ENCODE measurements at places on chromosomes 16 and 17. TPM values are rescaled to one million over a fixed set of nuclear protein-coding genes. Genes with fewer than 3 reads are reported as not detected.
A peak's percentile ranks its signal among the peaks of the same experiment; 100 is the strongest.

- peak; percentile 42 for DNase-seq
- H3K4me3 ChIP-seq = peak overlapping the region; percentile 62
- H3K4me1 ChIP-seq = peaks cover 8% of the 10 kb centered on the region
- H3K27ac ChIP-seq = peak overlapping the region; percentile 99
- H3K36me3 ChIP-seq = no peaks in the 10 kb centered on the region
Observed at GRCh38 chr17:43367737-43368242, 31.0 kb upstream of the ARL4D start.

GRCh38 chr17:55614061-55614460 lies 102.8 kb upstream of the SMIM36 start:
- no peak overlapping the region for H3K27ac ChIP-seq
- DNase-seq = no peak
- no peaks in the 10 kb centered on the region for H3K27me3 ChIP-seq
- peaks cover 9% of the 10 kb centered on the region for H3K4me1 ChIP-seq

DNA sequence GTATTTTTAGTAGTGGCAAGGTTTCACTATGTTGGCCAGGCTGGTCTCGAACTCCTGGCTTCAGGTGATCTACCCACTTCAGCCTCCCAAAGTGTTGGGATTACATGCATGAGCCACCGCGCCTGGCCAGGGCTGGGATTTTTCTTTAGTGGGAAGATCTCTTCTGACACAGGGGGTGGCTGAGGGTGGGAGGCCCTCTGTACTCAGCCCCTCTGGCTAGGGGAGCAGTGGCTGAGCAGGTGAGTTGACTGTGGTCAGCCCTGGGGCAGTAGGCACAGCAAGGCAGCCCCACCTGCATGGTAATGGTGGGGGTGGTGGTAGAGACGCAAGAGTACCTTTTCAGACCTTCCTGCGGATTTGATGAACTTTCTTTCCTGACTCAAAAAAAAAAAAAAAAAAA lies 12.3 kb upstream of the GPRC5B start:
- H3K36me3 ChIP-seq = no peaks in the 10 kb centered on the region
- H3K4me3 ChIP-seq = no peak overlapping the region
- no peaks in the 10 kb centered on the region for H3K27me3 ChIP-seq
- no peak overlapping the region for H3K27ac ChIP-seq
- H3K4me1 ChIP-seq = no peaks in the 10 kb centered on the region

GRCh38 chr16:20271893-20272292 lies 55.4 kb downstream of the GP2 start:
- H3K4me3 ChIP-seq = no peak overlapping the region
- DNase-seq = no peak
- no peak overlapping the region for H3K27ac ChIP-seq
- no peaks in the 10 kb centered on the region for H3K36me3 ChIP-seq
- no peaks in the 10 kb centered on the region for H3K4me1 ChIP-seq

- no peaks in the 10 kb centered on the region for H3K4me1 ChIP-seq
- no peak for DNase-seq
- no peak overlapping the region for H3K4me3 ChIP-seq
- no peaks in the 10 kb centered on the region for H3K36me3 ChIP-seq
- no peak overlapping the region for H3K27ac ChIP-seq
- H3K27me3 ChIP-seq = no peaks in the 10 kb centered on the region
Observed at GRCh38 chr16:56204816-56205215, 13.5 kb downstream of the GNAO1 start.

DNA sequence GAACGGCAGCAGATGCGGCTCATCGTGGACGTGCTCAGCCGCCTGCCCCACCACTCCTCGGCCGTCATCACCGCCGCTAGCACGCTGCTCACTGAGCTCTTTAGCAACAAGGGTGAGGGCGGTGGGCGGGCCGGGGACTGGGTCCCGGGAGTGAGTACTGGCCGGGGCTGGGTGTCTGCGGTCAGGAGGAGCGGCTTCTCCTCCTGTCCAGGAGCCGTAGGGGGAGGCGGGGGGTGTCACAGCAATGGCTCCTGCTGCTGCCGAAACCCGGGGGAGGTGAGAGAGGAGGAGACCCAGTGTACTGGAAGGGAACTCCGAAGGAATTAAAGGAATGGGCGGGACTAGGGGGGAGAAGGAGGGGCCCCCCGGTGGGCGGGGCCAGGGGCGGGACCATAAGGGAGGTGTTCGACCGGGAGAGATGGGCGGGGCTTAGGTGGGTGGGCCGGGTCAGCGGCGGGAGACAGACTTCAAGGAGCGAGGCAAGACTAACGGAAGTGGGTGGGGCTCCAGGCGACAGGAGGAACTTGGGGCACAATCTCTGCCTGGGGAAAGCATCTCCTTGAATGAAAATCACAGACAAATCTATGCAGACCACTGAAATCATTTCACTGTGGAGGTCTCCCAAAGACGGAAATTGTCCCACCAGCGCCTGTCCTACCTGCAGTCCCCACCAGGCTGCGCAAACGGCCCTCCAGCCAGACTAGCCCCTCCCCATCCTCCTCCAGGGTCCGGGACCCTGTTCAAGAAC lies 2.4 kb downstream of the NAGS start:
- H3K36me3 ChIP-seq = no peaks in the 10 kb centered on the region
- peaks cover 10% of the 10 kb centered on the region for H3K4me1 ChIP-seq
- peaks cover 2% of the 10 kb centered on the region for H3K27me3 ChIP-seq

GRCh38 chr17:72591289-72592241 lies 470.7 kb downstream of the SOX9 start:
- H3K27me3 ChIP-seq = no peaks in the 10 kb centered on the region
- peak overlapping the region; percentile 38 for H3K4me3 ChIP-seq
- H3K27ac ChIP-seq = no peak overlapping the region
- H3K4me1 ChIP-seq = peaks cover 7% of the 10 kb centered on the region
- no peaks in the 10 kb centered on the region for H3K36me3 ChIP-seq
- DNase-seq = no peak

- no peaks in the 10 kb centered on the region for H3K27me3 ChIP-seq
- peak; percentile 60 for DNase-seq
- peak within 1 kb of the TSS; percentile 83 for H3K27ac ChIP-seq
- H3K36me3 ChIP-seq = no peaks in the 10 kb centered on the region
- peaks cover 15% of the 10 kb centered on the region for H3K4me1 ChIP-seq
- peak within 1 kb of the TSS; percentile 96 for H3K4me3 ChIP-seq
Observed at GRCh38 chr16:67936124-67936879, at the start of gene PSMB10. PSMB10 (minus strand) TSS chr16:67936850; CDS start chr16:67936749, 101 bp downstream.

DNA sequence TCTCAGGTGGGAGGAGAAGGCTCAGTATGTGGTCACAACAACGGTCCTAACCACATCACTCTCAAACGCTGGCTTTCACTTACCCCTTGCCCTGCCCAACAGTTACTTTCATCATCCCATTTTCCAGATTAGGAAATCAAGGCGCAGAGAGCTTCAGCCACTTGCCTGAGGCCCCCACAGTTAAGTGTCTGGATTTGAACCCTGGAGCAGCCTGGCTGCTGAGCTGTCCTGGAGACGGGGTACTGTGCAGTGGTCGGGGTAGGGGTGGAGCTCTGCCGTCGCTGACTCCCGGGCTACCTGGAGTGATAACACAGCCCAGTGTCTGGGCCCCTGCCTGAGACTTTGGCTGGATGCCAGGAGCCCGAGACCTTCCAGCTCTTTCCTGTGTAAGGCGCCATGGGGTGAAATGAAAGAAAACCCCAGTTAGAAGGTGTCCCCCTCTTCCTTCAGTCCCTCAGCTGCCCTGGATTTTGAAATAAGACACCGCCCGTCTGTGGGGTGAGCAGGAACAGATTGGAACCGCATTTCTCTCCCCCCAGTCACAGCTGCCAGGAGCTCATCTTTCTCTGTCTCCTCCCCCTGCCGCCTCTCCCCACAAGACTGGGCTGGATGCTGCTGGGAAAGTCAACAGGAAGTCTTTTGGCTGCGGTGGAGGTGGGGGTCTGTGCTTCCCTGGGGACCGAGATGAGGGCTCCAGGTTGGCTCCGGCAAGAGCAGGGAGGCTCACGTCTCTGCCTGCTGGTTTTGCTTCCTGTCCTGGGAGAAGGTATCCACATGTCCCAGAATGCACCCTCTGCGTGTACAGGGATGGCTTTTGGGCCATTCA lies 280.2 kb downstream of the SEC14L1 start:
- H3K4me3 ChIP-seq = no peak overlapping the region
- H3K27me3 ChIP-seq = no peaks in the 10 kb centered on the region

DNA sequence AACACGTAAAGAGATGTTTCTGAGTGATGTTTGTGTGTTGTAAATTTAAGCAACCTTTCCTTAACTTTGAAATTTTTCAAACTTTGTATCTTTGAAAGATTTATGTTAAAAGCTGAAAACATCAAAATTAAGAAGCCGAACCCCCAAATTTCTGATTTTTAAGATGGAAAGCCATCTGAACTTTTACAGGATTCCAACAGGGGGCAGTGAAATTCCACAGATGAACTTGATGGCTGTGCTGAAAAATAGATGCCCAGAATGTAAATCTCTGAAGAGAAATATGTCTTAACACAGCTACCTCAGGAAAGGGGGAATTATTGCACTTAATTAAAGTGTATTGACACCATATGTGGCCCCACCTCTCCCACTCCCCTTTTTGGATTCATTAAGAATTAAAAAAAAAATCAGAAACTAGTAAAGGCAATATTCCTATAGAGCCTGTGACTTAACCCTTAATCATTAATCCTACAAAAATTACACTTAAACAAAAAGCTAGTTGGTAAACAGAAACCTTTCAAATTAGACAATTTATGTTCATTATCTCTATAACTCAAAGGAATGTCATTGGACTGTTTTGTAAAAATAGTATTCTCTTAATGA lies 597.9 kb downstream of the KCNJ2 start:
- H3K4me1 ChIP-seq = no peaks in the 10 kb centered on the region
- H3K27me3 ChIP-seq = no peaks in the 10 kb centered on the region
- no peaks in the 10 kb centered on the region for H3K36me3 ChIP-seq
- no peak overlapping the region for H3K27ac ChIP-seq

DNA sequence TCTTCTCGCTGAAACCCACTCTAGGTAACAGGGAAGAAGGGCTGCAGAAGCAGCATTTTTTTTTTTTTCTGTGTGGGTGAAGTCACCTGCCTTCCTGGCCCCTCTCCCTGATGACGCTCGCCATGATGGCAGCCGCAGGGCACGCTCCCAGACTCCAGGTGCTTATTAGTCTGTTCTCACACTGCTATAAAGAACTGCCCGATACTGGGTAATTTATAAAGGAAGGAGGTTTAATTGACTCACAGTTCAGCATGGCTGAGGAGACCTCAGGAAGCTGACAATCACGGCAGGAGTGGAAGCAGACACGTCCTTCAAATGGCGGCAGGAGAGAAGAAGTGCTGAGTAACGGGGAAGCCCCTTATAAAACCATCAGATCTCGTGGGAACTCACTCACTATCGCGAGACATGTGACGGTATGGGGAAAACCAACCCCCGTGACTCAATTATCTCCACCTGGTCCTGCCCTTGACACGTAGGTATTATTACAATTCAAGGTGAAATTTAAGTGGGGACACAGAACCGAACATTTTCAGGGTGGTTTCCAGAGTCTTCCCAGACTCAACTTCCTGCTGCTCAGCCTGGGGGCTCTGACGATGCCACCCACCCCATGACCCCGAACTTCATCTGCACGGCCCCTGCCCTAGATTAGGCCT lies 34.9 kb upstream of the NLRP1 start:
- H3K4me3 ChIP-seq = no peak overlapping the region
- no peaks in the 10 kb centered on the region for H3K4me1 ChIP-seq
- no peak for DNase-seq
- no peak overlapping the region for H3K27ac ChIP-seq

- DNase-seq = no peak
- H3K4me1 ChIP-seq = no peaks in the 10 kb centered on the region
Observed at GRCh38 chr17:57629470-57629869, 115.6 kb downstream of the CCDC182 start.

DNA sequence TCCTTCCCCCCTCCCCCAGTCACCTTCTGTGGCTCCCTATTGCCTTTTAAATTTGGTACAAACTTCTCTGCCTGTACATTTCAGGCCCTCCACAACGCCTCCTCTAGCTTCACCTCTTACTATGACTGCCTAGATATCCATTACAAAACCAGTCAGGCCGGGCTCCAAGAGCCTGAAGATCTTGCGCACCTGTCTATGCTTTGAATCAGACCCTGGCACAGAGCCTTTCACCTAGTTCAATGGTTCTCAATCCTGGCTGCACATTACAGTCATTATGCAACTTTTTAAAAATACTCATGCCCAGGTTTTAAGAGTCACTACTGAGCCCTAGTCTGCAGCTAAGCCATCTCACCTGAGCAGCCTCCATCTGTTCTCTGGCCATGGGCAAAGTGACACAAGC lies 1.6 kb upstream of the GAS7 start:
- no peaks in the 10 kb centered on the region for H3K27me3 ChIP-seq
- no peak overlapping the region for H3K27ac ChIP-seq
- peaks cover 3% of the 10 kb centered on the region for H3K4me1 ChIP-seq

DNA sequence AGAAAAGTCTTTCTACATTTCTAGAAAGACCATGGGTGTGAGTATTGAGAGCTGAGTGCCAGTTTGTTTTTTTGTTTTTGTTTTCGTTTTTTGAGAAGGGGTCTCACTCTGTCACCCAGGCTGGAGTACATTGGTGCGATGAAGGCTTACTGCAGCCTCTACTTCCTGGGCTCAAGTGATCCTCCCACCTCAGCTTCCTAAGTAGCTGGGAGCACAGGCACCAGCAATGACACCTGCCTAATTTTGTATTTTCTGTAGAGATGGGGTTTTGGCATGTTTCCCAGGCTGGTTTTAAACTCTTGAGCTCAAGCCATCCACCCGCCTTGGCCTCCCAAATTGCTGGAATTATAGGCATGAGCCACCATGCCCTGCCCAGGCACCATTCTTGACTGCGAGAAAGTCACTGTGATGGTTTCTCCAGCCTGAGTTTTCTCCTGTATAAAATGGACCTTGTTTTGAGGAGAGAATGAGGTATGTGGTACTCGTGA lies 673.8 kb downstream of the MAF start:
- DNase-seq = no peak
- no peaks in the 10 kb centered on the region for H3K36me3 ChIP-seq
- H3K27me3 ChIP-seq = no peaks in the 10 kb centered on the region
- no peaks in the 10 kb centered on the region for H3K4me1 ChIP-seq
- no peak overlapping the region for H3K4me3 ChIP-seq

GRCh38 chr17:35942588-35943186 lies 826 bp downstream of the LYZL6 start:
- no peak overlapping the region for H3K27ac ChIP-seq
- H3K4me3 ChIP-seq = no peak overlapping the region
- no peaks in the 10 kb centered on the region for H3K4me1 ChIP-seq

GRCh38 chr17:45101546-45101882 lies 30.8 kb downstream of the PLCD3 start:
- H3K4me1 ChIP-seq = peaks cover 10% of the 10 kb centered on the region
- H3K27ac ChIP-seq = peak overlapping the region; percentile 21
- DNase-seq = no peak
- H3K4me3 ChIP-seq = no peak overlapping the region
- no peaks in the 10 kb centered on the region for H3K27me3 ChIP-seq
- H3K36me3 ChIP-seq = no peaks in the 10 kb centered on the region

The C1QTNF8 gene
- 0.80 TPM for total RNA-seq

The ATAD5 gene
- 1.6 TPM for total RNA-seq

The SEPTIN12 gene
- total RNA-seq = not detected

The PIRT gene
- total RNA-seq = not detected

The FAM171A2 gene
- 11.5 TPM for total RNA-seq

The PRDM7 gene
- not detected for total RNA-seq

The TEKT1 gene
- total RNA-seq = 0.95 TPM

The HOXB1 gene
- not detected for total RNA-seq

The C17orf107 gene
- 8.6 TPM for total RNA-seq

The TMEM114 gene
- total RNA-seq = not detected

The KRT222 gene
- total RNA-seq = not detected

Data from ovary (tissue), 10 donors.